Fibroblast of mammary gland (primary cell): ENCODE measurements at places on chromosomes 6 and 20.

GRCh38 chr6:37988127-37988526 is 168.6 kb downstream of the ZFAND3 start:
- DNase-seq, result peak; percentile 39

GRCh38 chr6:20708367-20709124 is 174.3 kb downstream of the CDKAL1 start:
- no peak for DNase-seq

DNA sequence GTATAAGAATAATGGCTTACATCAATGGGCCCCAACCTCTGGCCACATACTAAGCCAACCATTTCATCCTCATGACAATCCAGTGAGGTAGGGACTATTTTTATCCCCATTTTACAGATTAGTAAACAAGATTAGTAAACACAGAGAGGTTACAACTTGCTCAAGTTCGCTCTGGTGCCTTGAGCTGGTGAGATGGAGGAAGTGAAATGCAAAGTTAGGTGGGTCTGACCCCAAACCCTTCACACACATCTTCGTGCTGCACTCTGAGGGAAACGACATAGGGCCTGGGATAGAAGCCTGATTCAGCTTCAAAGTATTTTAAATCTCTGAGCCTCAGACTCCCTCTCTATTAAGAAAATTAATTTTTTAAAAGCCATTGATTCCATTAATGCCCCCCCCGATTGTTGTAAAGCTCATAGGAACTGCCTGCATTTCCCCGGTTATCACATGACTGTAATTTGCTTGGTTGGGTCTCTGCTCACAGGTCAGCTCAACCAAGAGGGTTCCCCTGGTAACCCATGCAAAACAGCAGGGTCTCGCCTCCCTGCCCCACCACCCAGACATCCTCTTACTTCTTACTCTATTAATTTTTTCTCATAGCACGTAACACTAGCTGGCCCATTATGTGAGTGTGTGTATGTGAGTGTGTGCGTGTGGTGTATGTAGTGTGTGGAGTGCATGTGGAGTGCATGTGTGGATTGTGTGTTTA is 221.2 kb downstream of the MAFB start:
- DNase-seq, result no peak

GRCh38 chr6:149845549-149845948 is 18.6 kb downstream of the LRP11 start:
- no peak for DNase-seq

DNA sequence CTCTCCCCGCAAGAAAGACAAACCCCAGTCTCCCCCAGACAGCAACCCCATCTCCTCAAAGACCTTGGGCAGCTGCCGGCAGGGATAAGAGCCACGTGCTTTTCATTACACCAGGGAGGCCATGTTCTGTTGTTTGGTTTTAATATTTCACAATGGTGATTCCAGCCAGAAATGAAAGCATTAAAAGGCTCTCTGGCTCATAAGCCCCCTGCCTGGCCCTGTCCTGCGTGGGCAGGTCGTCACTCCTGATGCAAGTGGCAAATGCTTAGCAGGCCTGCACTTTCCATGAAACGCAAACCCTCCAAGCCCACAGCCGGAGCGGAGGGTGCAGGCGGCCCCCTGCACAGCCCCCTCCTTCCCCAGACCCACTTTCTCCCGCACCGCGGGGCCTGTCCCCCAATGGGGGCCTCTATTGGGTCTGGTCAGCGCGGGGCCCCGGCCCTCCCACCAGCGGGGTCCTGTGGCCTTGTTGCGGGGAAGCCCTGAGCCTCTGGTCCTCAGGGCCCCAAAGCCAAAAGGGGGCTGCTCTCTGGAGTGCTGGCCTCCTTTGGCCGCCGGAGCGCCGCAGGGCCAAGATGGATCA is 77.2 kb downstream of the TMEM242 start:
- peak; percentile 75 for DNase-seq

- peak; percentile 78 for DNase-seq
Measured at GRCh38 chr6:140546640-140547039, 1172.2 kb upstream of the CITED2 start.
